NCI-H524 treated with DMSO at 0.1 percent for 48 hours (cell line): ENCODE measurements at places on chromosomes 16 and 17.

- DNase-seq: no peak
Observed at GRCh38 chr17:61411261-61412142, 11.9 kb downstream of the TBX2 start.

DNA sequence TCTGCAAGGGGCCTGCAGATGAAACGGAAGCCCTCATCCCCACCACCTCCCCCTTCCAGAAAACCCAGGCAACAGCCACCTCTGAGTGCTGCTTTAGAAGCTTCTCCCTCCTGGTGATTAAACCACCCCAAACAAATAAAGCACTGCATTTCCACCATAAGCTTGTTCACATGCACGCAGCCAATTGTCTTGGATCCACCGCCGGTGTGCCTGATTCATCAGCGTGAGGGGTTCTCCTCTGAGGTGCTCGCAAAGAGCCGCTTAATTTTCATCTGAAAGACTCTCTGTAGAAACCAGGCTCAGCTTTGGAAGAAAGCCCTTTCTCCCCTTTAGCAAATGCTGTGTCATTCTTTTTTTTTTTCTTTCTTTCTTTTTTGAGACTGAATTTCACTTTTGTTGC lies 155.2 kb upstream of the EEF2KMT start:
- no peak for DNase-seq

- no peak for DNase-seq
Observed at GRCh38 chr16:80594756-80595155, 54.0 kb downstream of the DYNLRB2 start.

GRCh38 chr17:50039058-50039457 lies 16.9 kb upstream of the ITGA3 start:
- no peak for DNase-seq

DNA sequence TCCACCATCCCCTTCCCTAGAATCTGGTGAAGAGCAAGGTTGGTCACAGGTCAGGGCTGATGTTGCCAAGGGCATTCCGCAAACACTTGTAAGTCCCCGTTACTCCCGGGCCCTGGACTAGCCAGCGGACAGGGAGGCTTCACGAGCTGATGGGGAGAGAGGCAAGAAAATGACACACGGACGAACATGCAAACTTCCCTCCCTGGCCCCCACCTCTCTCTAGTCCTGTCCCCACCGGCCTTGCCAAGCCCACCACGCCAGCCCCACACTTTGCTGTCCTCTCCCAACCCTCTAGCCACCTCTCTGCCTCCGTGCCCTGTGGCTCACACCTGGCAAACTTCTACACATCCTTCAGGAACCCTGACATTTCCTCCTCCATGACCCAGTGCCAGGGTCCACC lies 54.8 kb downstream of the RPH3AL start:
- DNase-seq: no peak

GRCh38 chr16:677316-678190 lies 2.1 kb downstream of the RHBDL1 start:
- DNase-seq: no peak

DNA sequence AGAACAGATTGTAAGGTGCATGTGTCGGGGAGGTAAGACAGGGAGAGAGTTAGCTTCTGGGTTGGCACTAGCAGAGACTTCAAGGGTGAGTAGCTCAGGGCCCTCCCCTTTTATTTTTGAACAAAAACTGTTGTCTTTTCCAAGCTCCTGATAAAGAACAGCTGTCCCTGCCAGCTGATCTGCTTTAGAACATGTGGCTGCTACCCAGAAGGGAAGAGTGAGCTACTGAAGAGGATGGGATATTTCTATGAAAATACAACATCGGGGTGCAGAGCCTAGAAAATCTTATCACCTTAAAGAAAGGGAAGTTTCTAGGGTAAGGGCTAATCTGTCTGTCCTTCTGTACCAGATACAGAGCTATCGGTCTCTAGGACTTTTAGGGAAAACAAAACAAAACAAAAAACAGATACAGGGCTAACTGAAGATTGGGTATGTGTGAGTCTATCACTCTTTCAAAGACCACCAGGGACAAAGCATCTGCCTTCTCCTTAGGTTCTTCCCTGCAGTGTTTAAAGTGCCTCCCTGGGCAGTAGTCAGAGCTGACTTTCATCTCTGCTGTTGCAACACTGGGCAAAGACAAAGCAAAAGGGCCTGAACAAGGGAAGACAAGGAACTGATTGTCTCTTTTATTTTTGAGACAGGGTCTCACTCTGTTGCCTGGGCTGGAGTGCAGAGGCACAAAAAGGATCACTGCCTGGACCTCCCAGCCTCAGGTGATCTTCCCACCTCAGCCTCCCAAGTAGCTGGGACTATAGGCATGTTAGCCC lies 5.0 kb upstream of the DHRS13 start:
- DNase-seq: no peak

GRCh38 chr17:40909755-40910154 lies 24.7 kb upstream of the KRT20 start:
- DNase-seq: no peak
